BJ (cell line): ENCODE measurements at places on chromosomes 7 and 10. TPM values are rescaled to one million over a fixed set of nuclear protein-coding genes. Genes with fewer than 3 reads are reported as not detected.

The SUGCT gene
- 10.6 and 16.5 TPM in 2 replicates for polyA plus RNA-seq

The GPC2 gene
- 1.3 and 1.9 TPM in 2 replicates for polyA plus RNA-seq

The HTR5A gene
- not detected in 2 replicates for polyA plus RNA-seq

The OR2A1 gene
- polyA plus RNA-seq, result 0.13 TPM in 1 of 2 replicates, not detected in the other

The NAT16 gene
- 0.02 TPM in 1 of 2 replicates, not detected in the other for polyA plus RNA-seq

The PPP1R3A gene
- polyA plus RNA-seq, result not detected in 2 replicates

The FHIP2A gene
- polyA plus RNA-seq, result 13.4 and 22.2 TPM in 2 replicates

The GHRHR gene
- polyA plus RNA-seq, result not detected in 2 replicates
